ENCODE measurements at places on chromosomes 4 and X.

DNA sequence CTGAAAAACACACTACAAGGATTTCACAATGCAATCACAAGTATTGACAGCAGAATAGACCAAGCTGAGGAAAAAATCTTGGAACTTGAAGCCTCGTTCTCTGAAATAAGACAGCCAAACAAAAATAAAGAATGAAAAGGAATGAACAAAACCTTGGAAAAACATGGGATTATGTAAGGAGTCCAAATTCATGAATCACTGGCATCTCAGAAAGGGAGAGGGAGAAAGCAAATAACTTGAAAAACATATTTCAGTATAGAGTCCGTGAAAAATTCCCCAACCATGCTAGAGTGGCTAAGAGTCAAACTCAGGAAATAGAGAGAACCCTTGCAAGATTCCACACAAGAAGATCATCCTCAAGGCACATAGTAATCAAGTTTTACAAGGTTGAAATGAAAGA is 178.5 kb upstream of the CTSO start:
- no peak for DNase-seq

DNA sequence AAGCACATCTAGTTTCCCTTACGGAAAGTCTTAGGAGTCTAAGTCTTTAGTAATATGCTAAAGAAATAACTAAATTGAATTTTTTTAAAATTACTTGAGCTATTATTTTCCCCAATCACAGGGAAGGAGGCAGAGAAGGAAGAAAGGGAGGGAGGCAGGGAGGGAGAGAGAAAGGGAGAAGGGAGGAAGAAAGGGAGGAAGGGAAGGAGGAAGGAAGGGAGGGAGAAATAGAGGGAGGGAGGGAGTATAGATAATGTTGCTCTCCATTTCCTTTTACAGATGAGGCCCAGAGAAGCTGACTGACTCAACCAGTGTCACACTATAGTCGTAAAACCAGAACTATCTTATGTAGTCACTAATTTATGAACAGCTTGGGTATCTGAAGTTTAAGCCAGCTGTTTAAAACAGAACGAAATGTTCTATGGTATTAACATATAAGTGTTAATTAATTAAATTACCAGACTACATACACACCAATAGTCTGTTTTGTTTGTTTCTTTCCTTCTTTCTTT is 14.6 kb downstream of the SH3RF1 start:
- DNase-seq, result no peak

DNA sequence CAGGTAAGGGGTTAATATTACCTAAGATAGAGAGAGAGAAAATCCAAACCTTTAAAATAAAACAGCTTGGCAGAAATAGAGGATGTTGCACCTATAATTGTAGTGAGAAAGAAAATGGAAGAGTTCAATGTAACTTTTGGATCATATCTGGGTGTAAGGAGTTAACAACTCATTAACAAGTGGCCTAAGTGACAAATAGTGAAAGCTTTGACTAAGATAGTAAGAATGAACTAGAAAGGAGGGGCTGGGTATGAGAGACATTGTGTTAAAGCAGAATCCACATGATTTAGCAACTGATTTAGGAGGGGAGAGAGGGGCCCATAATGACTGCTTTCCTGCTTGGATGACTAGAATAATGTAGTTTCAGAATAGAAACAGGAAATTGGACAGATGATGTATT is 761.0 kb downstream of the IL1RAPL1 start:
- no peak for DNase-seq

DNA sequence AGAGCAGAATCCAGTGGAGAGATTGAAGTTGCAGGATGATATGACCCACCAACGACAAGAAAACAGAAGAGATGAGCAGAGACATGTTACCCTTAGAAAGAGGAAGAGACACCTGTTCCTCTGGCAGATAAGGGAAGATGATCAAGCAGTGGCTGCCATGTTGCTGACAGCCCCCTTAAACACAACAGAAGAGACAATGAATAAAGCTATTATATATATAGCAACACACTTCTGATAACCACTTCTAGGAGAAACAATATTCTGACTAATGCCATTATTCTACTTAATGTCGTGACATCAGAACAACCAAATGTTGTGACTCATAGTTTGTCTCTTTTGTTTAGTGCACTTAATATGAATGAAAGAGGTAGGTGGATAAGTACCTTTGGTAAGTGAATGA is 44.9 kb downstream of the SH3RF1 start:
- DNase-seq, result no peak

DNA sequence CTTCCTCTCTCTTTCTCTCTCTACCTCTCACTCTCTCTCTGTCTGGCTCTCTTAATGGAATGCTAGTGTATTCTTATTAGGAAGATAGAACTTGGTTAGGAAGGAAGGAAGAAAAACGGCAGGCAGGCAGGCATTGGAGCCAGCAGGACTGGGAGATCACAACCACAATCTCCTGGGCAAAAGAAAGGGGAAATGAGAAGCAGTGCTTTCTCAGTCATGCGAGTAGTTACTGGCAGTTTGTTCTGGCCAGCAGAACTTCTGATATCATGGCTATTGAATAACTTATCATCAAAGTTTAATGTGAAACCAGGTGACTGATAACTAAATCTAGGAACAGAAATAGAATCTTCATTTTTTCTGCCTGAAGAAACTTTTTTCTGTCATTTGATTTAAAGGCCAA is 60.9 kb upstream of the PAGE1 start:
- DNase-seq, result no peak

- no peak for DNase-seq
Measured at GRCh38 chrX:48956728-48957414, 536 bp downstream of the OTUD5 start.

- no peak for DNase-seq
Measured at GRCh38 chr4:19879330-19879729, 372.4 kb upstream of the SLIT2 start.

DNA sequence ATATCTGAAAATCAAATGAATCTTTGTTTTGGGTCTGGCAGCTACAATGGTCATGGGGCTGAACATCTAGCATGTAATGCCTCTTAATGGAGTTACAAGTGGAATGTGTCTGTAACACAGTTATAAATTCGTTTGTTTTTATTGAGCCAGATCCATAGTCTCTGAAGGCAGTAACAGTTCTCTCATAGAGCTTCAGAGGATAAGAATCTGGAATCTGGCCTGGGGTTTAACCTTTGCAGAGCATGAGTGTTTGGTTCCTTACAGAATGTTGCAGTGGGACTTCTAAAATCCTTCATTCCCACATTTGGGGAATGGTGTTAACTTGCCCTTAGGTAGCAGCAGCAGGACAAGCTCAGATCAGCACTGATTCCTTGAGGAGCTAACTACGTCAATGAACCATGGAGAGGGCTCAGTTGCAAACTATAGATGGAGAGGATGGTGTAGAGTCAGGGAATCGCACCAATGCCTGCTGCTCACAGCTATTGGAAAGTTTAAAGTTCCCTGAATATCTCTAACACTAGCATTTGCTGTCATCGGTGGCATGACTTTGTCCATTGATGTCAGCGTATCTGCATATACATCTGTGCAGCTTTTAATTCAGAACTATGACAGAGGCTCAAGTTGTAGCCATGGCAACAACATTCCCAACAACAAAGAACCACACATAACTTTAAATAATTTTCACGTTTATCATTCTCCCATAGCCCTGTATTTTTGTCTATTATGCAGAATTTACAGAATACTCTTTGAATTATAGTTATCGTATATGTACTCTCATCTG is 72.2 kb downstream of the RASGEF1B start:
- DNase-seq, result no peak

DNA sequence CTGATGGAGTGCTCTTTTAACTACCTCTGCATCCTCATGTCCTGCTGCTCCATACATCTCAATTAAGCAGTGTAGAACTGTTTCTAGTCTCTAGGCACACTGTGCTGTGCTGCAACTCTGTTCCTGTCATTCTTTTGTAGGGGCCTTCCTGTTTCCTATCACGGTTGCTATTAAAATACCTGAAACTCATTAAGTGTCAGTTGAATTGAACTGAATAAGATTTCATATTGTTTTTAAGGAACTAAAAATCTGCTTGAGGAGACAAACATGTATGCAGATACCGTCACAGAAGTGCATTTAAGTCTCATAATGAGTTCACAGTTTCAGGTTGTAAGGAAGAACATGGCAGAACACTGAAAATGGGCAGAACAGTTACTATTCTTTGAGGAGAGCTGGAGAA is 170.1 kb downstream of the LARP7 start:
- DNase-seq, result no peak

DNA sequence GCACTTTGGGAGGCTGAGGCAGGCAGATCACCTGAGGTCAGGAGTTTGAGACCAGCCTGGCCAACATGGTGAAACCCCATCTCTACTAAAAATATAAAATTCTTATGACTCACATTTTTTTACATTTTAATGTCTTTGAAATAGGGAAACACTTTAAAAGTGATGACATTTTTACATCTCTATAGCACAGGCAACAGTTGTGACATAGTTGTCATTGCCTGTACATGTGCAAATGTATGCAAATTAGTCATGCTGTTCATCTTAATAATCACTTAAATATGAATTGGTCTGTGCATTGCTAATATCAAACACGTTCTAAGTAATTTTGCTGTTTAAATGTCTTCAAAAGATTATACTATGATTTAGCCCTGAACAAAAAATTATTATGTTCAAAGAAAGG is 41.7 kb downstream of the ZGRF1 start:
- no peak for DNase-seq

DNA sequence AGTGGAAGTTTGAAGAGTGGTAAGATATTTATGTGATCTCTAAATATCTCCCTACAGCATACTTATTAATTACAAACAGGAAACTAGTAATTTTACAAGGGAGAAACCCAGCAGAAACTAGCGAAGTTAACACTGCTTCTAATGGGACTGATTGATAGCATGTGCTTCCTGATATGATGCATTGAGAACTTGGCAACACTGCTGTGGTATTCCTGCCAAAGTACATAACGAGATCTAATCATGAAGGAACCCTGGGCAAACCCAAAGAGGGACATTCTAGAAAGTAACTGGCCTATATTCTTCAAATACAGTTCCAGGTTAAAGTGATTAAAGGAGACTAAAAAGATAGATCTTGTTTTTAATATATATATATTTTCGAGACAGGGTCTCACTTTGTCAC is 4.6 kb upstream of the GPR34 start:
- no peak for DNase-seq

DNA sequence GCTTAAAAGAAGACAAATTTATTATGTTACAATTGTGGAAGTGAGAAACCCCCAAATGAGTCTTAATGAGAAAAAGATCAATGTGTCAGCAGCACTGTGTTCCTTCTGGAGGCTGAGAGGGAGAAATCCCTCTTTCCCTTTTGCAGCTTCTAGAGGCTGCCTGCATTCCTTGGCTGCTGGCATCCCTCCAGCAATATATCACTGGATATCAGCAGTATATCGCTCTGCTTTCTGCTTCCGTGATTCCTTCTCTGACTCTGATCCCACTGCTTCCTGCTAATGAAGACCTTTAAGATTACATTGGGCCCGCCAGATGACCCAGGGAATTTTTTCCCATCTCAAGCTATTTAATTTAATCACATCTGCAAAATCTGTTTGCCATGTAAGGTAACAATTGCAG is 1008.0 kb downstream of the RAPGEF2 start:
- no peak for DNase-seq

DNA sequence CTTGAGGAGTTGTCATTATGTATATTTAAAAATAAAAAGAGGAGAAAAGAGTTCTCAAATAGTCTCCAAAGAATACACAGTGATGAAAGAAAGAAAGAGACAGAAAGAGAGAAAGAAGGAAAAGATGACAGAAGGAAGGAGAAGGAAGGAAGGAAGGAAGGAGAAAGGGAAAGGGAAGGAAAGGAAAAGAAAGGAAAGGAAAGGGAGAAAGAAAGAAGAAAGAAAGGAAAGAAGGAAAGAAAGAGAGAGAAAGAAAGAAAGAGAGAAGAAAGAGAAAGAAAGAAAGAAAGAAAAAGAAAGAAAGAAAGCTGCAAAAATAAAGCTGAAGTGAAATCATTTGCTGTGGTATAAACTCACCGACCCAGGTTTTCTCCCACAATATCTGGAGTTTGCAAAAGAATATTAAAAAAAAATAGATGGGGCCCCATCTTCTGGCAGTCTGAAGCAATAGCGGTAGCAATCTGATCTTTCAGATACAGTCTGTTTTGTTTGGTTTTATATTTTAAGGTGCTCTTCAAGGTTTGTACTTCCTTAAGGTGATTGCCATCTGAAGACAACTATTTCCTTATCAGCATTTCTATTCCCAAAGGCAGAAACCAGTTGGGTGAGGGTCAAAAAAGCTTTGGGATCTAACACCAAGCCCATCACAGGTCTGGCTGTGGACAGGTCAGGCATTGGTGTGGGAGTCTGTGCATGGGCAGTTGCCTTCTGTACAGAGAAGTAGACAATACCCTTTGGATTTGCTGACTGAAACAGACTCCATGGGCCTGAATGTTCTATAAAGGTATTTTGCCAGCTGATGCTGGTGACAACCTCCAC is 160.4 kb downstream of the CPEB2 start:
- no peak for DNase-seq
